ENCODE measurements at places on chromosomes 3 and 15.

DNA sequence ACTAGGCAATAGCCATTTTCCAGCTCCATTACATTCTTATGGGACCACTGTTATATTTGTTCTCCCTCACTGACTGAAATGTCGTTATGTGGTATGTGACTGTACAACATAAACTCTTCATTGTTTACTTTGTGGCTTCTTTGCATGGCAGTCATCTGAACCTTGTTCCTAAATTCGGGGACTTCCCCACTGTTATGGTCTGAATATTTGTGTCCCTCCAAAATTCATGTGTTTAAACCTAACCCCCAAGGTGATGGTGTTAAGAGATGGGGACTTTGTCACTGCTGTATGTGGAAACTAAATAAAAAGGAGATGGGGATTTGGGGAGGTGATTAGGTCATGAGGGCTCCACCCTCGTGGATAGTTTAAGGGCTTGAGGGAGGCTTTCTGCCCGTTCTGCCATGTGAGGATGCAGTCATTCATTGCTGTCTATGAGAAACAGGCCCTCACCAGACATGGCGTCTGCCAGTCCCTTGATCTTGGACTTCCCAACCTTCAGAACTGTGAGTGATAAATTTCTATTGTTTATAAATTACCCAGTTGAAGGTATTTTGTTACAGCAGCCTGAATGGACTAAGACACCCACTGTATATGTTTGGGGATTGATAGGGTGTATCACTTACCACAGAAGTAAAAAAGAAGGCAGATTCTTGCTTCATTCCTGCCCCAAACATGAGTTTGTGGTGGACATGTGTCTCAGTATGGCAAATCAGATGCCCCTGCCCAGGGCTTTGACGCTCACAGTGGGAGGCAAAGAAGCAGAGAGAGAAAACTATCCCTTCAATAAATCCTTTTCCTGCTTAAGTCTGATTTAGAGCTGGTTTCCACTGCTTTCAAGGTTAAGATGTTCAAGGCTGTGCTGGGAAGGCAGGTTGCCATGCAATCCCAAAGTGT is 138.0 kb upstream of the UBE2E1 start:
- no peak for DNase-seq

GRCh38 chr15:31223478-31224350 is 102.9 kb upstream of the KLF13 start:
- DNase-seq, result peak; percentile 25

- peak; percentile 80 for DNase-seq
Observed at GRCh38 chr3:171829841-171830517, 13.2 kb upstream of the TMEM212 start.

DNA sequence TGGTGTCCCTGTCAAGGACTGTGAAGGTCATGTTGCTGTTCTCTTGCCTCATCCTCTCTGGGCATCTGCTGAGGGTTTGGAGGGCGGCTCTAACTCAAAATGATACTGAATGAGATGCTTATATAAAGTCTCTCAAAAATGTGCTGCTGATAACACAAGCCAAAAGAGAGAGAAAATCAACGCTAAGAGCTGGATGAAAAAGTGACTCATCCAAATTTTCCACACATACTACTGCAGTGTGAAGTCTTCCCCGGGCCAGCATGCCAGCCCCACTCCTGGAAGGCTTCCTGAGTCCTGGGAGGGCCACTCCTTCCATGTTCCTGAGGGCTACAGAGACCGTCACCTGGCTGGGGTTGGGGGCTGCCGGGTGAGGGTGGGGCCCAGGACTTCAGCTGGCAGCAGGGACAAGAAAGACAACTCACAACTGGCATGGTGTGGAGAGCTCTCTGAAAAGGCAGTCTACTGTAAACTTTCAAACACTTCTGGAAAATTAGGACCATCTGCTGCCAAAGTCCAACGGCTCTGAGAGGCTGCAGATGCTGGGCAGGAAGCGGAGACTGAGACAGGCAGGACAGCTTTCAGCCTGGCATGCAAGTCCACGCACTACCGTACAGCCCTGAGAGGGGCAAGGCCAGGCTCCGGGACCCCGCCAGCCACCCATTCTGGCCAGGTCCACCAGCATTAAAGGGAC is 200.3 kb downstream of the ADAMTS17 start:
- DNase-seq, result peak; percentile 13

GRCh38 chr3:188701485-188701969 is 470.2 kb upstream of the TPRG1 start:
- DNase-seq, result peak; percentile 63

Data from Ammon's horn (tissue), 1 donor.